ENCODE measurements at places on chromosomes 16 and 17.

DNA sequence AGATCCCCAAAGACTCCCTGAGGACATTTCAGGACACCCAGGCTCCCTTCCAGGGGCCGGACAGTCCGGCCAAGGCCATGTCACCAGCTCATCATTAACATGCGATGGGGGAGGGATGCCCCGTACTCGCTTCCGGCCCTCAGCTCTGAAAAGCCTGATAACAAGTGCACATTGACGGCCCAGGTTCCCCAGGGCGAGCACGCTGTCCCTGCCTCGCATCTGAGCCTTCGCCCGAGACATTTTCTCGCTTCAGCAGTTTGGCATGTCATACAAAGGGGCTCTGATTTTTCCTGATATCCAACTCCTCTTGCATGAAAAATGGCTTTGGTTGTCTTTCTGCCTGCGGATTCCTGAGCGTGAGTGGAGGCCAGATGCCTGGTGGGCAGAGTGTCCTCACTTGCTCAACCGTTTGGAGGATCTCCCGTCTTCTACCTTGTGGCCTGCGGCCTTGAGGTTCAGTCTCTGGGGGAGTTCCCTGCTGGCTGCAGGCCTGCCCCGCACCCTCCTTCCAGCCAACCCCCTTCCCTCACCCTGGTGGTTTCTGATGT is 14.1 kb downstream of the CACNG4 start:
- DNase-seq = no peak

- no peak for DNase-seq
Measured at GRCh38 chr16:25344006-25344405, 86.4 kb upstream of the ZKSCAN2 start.

DNA sequence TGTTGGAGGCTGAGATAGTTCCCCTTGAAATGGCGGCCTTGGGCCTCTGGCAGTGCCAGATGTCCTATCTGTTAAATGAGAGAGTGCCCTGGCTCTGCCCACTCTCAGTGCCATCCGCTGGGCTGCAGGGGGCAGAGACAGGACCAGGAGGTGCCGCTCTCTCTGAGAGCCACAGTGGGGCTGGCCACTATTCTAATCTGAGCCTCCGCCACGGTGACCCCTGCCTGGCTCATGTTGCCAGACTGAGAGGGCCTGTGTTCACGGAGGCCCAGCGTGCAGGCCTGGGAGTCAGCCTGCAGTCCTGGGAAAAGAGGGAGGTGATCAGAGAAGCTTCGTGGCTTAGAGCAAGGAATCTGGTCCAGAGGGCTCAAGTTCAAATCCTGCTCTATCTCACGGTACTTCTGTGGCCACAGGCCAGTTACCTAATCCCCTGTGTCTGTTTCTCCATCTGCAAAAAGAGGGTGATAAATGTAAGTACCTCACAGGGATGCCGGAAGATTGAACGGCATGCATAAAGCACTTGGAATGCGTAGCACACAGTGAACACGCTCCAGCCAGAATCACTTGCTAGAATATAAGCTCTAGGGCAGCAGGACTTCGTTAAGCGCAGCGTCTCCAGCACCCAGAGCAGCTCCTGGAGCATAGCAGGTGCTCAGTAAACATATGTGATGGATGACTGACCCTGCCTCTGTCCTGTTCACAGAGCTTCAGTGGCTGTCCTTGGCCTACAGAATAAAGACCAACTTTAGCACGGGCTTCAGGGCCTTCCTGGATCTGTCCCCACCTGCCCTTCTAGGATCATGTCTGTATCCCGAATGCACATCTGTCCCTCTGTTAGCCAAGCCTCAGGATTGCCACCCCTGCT is 6.3 kb downstream of the ATP2A3 start:
- DNase-seq = no peak

- no peak for DNase-seq
Measured at GRCh38 chr17:69144331-69145255, 2.9 kb upstream of the ABCA6 start.

DNA sequence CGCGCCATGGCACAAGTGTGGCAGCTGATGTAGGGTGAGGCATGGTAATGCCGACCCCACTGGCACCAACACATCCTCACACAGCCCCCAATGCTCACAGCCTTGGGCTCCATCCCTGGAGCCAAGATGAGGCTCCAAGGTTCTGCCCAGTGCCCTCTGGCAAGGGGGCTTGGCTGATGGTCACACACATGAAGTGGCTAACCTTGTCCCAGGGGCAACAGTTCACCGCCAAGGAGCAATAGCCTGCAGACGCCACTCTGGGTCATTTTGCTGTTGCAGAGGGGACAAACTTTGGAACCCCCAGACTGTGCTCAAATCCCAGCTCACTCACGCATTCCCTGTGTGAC is 26.8 kb downstream of the TNFRSF13B start:
- no peak for DNase-seq

GRCh38 chr17:5530265-5531084 is 44.1 kb downstream of the MIS12 start:
- no peak for DNase-seq

DNA sequence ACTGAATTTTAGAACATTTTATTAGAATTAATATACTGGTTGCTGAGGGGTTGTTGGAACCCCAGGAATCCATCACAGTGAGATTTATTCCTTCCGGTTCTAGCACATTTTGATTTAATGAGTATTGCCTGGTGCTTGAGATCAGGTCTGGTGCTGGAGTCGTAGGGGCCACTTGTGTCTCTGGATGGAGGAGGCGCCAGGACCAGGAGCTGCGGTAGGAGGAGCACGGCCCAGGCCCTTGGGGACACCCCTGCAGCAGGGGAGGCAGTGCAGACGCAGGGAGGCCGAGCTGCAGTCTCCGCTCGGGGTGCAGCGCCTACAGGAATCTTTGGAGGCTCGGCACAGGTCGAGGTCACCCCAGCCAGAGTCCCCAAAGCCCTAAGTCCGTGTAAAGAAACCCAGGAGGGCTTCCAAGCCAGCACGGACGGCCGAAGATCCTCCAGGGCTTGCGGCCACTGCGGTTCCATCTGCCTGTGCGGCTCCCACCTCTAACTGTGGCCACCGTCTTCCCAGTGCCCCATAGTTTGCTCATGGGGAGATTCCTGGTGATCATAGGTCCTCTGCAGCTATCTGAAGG is 66.2 kb upstream of the CREBBP start:
- no peak for DNase-seq
